ENCODE measurements at places on chromosomes 6 and 20.

GRCh38 chr6:44001318-44002066, 125.8 kb downstream of the MRPL14 start:
- DNase-seq = no peak

- DNase-seq = no peak
Observed at GRCh38 chr6:141105481-141105880, 1027.2 kb upstream of the GJE1 start.

- no peak for DNase-seq
Observed at GRCh38 chr6:6844530-6844929, 256.0 kb downstream of the LY86 start.

- no peak for DNase-seq
Observed at GRCh38 chr6:7324520-7324919, 11.5 kb upstream of the SSR1 start.

GRCh38 chr20:58889798-58890517, 37.4 kb downstream of the GNAS start:
- no peak for DNase-seq

- DNase-seq = peak; percentile 58
Observed at GRCh38 chr6:56843476-56844349, 111.2 kb upstream of the BEND6 start.

GRCh38 chr6:155038104-155038503, 43.0 kb downstream of the TIAM2 start:
- DNase-seq = no peak

DNA sequence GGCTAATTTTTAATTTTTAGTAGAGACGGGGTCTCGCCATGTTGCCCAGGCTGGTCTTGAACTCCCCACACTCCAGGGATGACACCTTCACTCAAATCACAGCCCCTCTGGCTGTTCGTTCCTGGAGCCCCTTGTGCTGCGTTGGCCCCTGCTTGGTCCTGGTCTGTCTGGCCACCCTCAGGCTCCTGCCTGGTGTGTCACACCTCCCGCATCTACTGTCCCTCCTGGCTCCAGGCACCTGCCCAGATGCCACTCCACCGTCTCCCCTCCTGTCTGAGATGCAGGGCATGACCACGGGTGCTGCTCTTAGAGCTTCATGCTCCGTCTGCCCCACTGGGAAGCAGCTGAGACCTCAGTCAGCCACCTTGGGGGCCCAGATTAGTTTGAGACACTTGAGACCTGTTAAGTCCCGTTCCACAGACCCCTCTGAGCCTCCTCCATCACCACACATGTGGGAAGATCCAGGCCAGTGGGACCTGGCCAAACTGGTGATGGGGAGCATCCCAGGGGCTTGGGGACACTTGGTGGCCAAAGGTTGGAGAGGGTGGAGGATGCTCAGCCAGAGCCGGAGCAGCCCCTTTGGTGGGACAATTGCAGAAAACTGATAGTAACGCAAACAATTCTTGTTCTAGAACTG, 21.9 kb upstream of the NPBWR2 start:
- no peak for DNase-seq

DNA sequence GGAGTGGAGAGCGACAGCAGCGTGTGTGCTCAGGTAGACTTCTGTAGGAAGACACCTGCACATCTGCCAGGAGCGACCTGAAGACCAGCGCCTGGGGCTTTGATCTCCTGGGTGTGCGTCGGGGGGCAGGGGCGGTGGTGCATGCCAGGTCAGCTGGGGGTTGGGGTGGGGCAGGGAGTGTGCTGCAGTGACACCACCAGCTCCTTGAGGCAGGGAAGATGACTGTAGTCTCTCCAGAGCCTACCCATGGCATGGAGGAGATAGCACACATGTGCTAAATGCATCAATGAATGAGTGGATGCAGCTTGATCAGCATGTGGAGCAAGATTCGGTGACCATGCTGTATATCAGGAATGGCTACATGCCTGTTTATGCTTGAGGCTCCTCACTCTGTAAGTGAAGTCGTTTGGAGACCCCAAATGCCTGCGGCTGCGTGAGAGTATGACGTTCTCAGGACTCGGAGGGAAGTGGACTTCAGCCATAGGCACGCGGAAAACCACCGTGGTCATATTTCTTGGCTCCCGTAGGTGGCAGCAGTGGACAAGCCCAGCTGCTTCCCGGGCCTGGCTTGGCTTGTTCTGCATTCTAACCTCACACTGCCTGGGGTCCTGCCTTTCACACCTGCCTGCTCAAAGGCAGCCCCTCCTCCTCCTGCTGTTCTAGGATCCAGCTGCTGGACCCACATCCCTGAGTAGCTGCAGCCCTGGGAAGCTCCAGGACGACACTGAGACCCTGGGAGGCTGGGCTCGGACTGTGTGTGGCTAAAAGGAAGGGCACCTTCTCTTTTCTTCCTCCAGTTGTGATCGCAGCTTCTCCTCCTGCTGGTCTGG, 39.4 kb upstream of the KCNK16 start:
- peak; percentile 62 for DNase-seq

DNA sequence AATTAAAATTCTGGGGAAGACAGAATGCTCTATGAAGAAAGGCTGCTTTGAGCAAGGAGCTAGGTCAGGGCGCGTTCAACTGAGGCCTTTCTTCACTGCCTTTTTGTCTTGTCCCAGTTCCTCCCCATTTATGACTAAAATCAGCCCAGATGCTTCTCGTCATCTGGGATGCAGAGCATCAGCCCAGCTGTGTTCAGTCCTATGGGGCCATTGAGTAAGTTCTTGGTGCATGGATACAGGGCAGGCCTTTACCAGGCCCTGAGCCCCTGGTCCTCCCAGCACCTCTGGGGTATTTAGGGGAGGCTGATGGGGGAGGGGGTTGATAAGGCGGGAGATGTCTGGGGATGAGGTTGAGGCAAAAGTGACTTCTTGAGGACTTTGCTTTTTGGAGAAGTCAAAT, 55.7 kb downstream of the PTPN1 start:
- DNase-seq = no peak
